ENCODE measurements at places on chromosomes 11 and 22. TPM values are rescaled to one million over a fixed set of nuclear protein-coding genes. Genes with fewer than 3 reads are reported as not detected.

Gene TST
- 0.80 TPM for total RNA-seq

Gene IL10RA
- total RNA-seq: 39.6 TPM

Gene UNC93B1
- total RNA-seq: 13.1 TPM

Gene IFITM1
- total RNA-seq: 345 TPM

Gene TREH
- not detected for total RNA-seq

Gene TMPRSS4
- not detected for total RNA-seq

Gene KCTD14
- 0.12 TPM for total RNA-seq

Gene CRACR2B
- total RNA-seq: 1.1 TPM

DNA sequence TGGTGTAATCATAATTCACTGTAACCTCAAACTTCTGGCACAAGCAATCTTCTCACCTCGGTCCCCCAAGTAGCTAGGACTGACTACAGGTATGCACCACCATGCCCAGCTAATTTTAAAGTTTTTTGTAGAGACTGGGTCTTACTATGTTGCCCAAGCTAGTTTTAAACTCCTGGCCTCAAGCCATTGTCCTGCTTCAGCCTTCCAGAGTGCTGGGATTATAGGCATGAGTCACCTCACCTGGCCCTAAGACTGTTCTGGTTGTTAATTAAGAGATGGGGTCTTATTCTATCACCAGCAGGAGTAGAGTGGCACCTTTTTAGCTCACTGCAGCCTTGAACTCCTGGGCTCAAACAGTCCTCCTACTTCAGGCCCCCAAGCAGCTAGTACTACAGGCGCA, 52.0 kb upstream of the DEPDC7 start:
- no peak overlapping the region for H3K27ac ChIP-seq
- DNase-seq: no peak
- peaks cover 12% of the 10 kb centered on the region for H3K4me1 ChIP-seq
- no peak overlapping the region for H3K4me3 ChIP-seq

DNA sequence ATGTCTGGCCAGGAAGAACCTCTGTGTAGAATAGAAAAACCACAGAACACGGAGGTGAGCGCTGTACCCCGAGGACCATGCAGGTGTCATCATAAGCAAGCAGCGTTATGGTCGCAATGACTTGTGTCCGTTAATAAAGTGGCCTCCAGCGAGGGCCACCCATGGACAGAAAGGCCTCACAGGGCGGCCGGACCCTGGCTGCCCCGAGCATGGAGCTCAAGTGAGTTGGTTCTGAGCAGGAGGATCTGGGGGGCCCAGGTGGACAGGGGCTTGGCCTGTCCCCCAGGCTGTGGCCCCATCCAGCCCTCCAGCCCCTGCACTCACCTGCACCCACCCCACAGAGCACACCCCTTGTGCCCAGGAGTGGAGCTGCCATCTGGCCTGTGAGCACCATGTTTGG, 133.8 kb downstream of the BRD1 start:
- H3K27ac ChIP-seq: no peak overlapping the region
- H3K36me3 ChIP-seq: no peaks in the 10 kb centered on the region
- no peaks in the 10 kb centered on the region for H3K4me1 ChIP-seq

GRCh38 chr11:133222425-133223330, 309.6 kb downstream of the OPCML start:
- H3K27ac ChIP-seq: no peak overlapping the region
- H3K4me3 ChIP-seq: no peak overlapping the region
- H3K36me3 ChIP-seq: peaks cover 2% of the 10 kb centered on the region
- no peaks in the 10 kb centered on the region for H3K4me1 ChIP-seq
- H3K27me3 ChIP-seq: peaks cover 12% of the 10 kb centered on the region

DNA sequence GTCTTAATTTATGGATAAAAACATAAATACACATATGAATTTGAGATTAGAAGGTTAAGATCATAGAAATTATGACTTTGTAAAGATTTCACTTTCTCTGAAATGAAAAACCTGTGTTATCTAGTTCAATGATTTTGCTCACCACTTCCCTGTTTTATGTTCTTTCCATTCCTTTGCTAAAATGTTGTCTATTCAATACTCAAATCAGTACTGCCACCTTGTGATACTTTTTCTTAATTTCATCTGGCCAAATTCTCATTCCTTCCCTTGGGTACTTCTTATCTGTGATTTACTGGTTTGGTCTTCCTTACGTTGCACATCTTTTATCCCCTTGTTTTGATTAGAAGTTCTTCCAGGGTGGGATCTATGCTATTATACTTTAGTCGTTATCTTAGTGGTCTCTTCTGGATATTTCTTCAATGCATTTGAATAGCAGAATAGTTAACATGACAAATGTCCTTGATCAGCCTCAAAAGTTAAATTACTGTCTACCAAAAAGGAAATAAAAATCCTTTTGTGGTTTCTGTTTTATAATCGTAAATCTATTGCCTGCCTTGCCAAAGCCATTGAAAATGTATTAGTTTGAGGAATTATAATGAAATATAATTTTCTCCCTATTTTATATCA, 197.0 kb downstream of the PGR start:
- no peak overlapping the region for H3K27ac ChIP-seq
- DNase-seq: no peak
- H3K4me1 ChIP-seq: no peaks in the 10 kb centered on the region
- no peaks in the 10 kb centered on the region for H3K36me3 ChIP-seq

DNA sequence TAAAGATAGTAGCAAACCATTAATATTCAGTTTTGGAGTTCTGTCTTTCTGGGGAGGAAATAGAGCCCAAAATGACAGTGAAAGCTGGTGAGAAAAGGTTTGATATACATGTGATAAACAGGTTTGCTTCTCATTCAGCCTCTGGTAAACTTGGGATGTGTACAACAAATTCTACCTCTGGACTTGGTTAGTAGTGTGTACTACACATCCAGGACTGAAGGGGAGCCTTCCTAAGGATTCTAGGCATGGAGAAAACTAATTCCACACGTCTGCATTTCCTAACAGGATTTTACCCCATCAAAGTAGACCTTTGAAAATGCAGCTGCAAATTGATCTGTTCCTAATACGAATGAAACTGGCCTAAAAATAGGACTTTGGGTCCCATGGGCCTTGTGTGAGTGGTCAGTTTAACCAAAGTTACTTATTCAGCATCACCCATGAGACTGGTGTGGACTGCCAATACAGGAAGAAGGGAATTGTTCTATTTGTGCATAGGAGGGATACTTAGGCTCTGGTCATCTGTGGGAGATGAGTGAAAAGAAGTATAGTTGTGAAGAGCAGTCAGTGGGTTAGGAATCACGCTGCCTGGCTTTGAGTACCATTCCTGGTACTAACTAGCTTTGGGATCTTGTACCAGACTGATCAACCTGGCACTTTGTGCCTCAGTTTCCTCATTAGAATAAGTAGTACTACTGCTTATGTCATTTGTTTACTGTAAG, 74.2 kb downstream of the YAP1 start:
- no peak overlapping the region for H3K27ac ChIP-seq
- H3K36me3 ChIP-seq: no peaks in the 10 kb centered on the region
- no peaks in the 10 kb centered on the region for H3K4me1 ChIP-seq
- no peaks in the 10 kb centered on the region for H3K27me3 ChIP-seq

GRCh38 chr11:74171997-74172396, 908 bp downstream of the PPME1 start:
- DNase-seq: no peak
- peaks cover 17% of the 10 kb centered on the region for H3K36me3 ChIP-seq
- H3K4me1 ChIP-seq: peaks cover 13% of the 10 kb centered on the region
- H3K27ac ChIP-seq: no peak overlapping the region

DNA sequence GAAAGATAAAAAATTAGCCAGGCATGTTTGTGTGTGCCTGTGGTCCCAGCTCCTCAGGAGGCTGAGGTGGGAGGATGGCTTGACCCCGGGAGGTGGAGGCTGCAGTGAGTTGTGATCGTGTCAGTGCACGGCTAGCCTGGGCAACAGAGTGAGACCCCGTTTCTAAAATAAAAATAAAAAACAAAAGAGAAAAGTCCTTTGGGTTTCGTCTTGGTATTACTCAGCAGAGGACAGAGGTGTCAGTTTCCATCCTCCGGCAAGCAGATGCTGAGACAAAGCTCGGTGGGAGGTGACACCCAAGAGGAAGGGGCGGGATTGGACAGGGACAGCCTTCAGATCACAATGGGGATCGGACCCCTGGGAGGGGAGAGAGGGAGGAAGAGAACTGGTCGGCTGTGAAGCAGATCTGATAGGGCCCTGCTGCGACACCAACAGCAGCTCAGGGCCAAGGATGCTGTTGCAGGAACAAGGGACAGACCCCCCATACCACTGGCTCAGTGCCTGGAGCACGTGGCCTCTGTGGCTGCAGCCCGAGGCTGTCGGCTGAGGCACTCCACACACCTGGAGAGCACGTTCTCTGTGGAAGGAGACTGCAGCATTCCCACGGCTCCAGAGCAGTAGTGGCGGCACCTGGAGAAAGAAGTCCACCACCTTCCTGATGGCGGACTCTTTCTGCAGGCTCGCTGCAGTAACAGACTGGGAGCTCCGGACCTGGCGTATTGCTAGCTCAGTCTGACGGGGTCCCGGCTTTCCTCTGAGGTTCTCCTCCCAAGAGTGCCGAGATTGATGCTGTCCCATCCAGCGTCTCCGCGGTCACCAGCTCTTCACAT, 5.2 kb upstream of the BID start:
- peaks cover 4% of the 10 kb centered on the region for H3K36me3 ChIP-seq
- no peaks in the 10 kb centered on the region for H3K27me3 ChIP-seq
- DNase-seq: peak; percentile 47
- peak overlapping the region; percentile 32 for H3K4me3 ChIP-seq
- peaks cover 64% of the 10 kb centered on the region for H3K4me1 ChIP-seq

DNA sequence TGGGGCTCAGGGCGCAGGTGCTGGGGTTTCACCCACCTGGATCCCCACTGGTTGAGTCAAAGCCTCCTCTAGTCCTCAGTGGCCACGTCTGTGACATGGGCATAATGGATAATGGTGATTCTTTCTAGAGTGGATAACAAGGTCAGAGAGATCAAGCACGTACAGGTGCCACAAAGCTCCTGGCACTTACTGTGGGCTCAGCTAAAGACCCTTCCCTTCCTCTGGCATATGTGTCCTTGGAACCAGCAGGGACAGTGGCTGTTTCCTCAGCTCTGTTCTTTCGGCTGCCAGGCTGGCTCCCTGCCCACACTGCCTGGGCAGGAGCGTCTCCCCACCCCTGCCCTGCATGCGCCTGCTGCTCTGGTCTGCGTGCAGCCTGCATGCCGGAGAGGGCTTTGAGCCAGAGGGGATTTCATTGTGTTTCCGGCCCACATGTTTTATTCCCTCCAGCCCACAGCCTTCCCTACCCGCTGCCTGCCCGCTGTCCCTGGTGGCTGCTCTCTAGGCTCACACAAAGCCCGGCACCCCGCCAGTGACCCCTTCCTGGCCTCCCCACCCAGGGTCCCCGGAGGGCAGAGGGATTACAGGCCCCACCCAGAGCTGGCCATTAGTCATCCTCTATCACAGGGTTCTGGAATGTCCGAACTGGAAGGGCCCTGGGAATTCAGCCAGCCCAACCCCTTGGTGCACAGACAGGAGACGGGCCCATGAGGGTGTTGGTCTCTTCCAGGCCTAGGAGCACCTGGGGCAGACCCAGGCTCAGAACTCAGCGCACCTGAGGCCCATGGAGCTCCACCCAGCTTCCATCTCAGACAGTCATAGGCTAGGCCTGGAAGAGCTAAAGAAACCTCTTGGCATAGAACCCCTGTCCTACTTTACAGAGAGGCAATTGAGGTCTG, 55.3 kb upstream of the GCAT start:
- no peaks in the 10 kb centered on the region for H3K27me3 ChIP-seq
- no peak overlapping the region for H3K27ac ChIP-seq
- DNase-seq: no peak

DNA sequence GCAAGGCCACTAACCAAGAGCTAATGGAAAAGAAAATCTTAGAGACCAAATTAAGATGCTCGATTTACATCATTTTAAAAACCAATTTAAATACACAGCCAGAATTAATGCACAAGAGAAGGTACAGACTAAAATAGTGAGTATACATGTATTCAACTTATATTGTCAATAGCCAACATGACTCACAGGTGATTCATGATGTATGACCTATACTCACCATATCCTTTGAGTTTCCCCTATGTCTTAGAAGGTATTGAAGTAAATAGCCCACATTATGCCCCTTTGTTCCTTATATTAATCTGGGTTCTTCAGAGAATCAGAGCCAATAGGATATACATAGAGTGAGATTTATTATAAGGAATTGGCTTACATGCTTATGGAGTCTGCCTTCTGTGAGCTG, 97.5 kb upstream of the ANO3 start:
- no peak overlapping the region for H3K27ac ChIP-seq
- no peaks in the 10 kb centered on the region for H3K36me3 ChIP-seq
- H3K4me3 ChIP-seq: no peak overlapping the region

GRCh38 chr22:30223303-30223702, 23.3 kb downstream of the LIF start:
- DNase-seq: no peak
- H3K36me3 ChIP-seq: peaks cover 3% of the 10 kb centered on the region
- peaks cover 59% of the 10 kb centered on the region for H3K4me1 ChIP-seq
- no peak overlapping the region for H3K4me3 ChIP-seq

DNA sequence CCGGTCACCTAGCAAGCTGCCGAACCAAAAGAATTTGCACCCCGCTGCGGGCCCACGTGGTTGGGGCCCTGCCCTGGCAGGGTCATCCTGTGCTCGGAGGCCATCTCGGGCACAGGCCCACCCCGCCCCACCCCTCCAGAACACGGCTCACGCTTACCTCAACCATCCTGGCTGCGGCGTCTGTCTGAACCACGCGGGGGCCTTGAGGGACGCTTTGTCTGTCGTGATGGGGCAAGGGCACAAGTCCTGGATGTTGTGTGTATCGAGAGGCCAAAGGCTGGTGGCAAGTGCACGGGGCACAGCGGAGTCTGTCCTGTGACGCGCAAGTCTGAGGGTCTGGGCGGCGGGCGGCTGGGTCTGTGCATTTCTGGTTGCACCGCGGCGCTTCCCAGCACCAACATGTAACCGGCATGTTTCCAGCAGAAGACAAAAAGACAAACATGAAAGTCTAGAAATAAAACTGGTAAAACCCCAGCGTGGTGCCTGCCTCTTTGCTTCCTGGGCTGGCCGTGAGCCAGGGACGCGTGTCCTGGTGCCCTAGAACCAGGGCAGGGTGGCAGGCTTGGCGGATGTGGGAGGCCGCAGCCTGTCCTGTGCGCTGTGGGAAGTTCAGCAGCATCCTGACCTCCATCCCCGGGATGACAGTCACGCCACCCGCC, 13.2 kb downstream of the CCND1 start:
- no peak for DNase-seq
- H3K27ac ChIP-seq: no peak overlapping the region
- H3K4me1 ChIP-seq: no peaks in the 10 kb centered on the region
- no peak overlapping the region for H3K4me3 ChIP-seq
- H3K36me3 ChIP-seq: no peaks in the 10 kb centered on the region
- H3K27me3 ChIP-seq: no peaks in the 10 kb centered on the region
